ENCODE measurements at places on chromosomes 4 and X.

- no peak for DNase-seq
These were observed 31.7 kb downstream of the AGA start for GRCh38 chr4:177410566-177410965.

DNA sequence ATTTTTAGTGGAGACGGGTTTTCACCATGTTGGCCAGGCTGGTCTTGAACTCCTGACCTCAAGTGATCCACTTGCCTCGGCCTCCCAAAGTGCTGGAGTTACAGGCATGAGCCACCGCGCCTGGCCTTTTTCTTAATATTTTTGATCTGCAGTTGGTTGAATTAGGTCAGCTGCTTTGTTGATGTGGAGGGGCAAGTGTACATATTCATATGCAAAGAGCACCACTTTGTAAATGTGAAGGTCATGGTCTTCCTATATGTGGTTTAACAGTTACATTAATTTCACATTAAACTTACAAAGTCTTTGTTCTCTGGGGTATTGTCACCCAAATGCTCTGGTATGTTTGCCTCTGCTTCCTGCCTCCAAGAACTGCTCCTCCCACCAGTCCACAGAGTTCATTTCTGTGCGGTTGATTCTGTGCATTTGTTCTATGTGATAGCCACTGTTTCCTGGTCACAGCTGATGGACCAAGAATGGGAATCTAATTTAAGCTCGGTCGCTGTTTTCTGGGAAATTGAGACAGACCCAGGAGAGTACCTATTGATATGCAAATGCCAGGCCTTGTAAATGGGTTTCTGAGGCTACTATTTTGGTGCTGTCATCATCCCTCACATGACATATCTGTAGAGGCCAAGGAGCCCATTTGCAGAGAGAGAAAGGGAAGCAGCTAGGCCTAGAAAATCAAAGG lies 26.9 kb upstream of the HPSE start:
- no peak for DNase-seq

DNA sequence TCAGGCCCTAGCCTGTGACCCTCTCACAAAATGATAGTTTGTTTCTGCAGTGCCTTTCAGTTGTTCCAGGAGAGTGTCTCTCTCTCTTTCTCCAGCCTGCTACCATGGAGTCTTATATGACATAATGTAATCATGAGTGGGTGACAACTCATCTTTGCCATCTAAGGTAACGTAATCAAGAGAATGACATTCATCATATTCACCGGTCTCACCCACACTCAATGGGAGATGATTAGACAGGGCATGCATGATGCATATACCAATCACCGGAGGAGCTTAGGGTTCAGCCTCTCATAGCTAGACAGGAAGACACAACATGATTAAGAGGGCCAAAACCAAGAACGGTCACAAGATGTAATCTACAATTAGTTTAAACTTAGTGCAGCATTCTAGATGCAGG lies 97.1 kb upstream of the FAM9B start:
- no peak for DNase-seq

- DNase-seq = no peak
These were observed 8.5 kb upstream of the NEIL3 start for GRCh38 chr4:177301126-177301639.

Data from spinal cord (tissue), 10 donors.